PC-3 (cell line): ENCODE measurements at places on chromosomes 12 and 14. TPM values are rescaled to one million over a fixed set of nuclear protein-coding genes. Genes with fewer than 3 reads are reported as not detected.

- H3K27me3 ChIP-seq = peaks cover 96% of the 10 kb centered on the region
- H3K4me3 ChIP-seq = no peak overlapping the region
- no peaks in the 10 kb centered on the region for H3K36me3 ChIP-seq
- no peak overlapping the region for H3K27ac ChIP-seq
- DNase-seq = no peak
- no peaks in the 10 kb centered on the region for H3K4me1 ChIP-seq
Measured at GRCh38 chr14:63283884-63284248, 34.9 kb downstream of the GPHB5 start.

GRCh38 chr12:10716704-10717315, 6.3 kb downstream of the YBX3 start:
- H3K4me1 ChIP-seq = peaks cover 54% of the 10 kb centered on the region
- H3K27me3 ChIP-seq = no peaks in the 10 kb centered on the region
- peak overlapping the region; percentile 73 for H3K27ac ChIP-seq
- DNase-seq = peak; percentile 88
- peak overlapping the region; percentile 35 for H3K4me3 ChIP-seq
- peaks cover 33% of the 10 kb centered on the region for H3K36me3 ChIP-seq

GRCh38 chr12:15044471-15044870, 71.6 kb downstream of the PDE6H start:
- H3K27me3 ChIP-seq = peaks cover 60% of the 10 kb centered on the region
- H3K36me3 ChIP-seq = no peaks in the 10 kb centered on the region
- H3K27ac ChIP-seq = no peak overlapping the region
- H3K4me1 ChIP-seq = no peaks in the 10 kb centered on the region
- H3K4me3 ChIP-seq = no peak overlapping the region

GRCh38 chr14:61477712-61478462, 156.5 kb downstream of the PRKCH start:
- no peaks in the 10 kb centered on the region for H3K36me3 ChIP-seq
- H3K27ac ChIP-seq = peak overlapping the region; percentile 82
- H3K4me3 ChIP-seq = no peak overlapping the region
- DNase-seq = peak; percentile 91
- peaks cover 74% of the 10 kb centered on the region for H3K4me1 ChIP-seq

- H3K4me1 ChIP-seq = 0 out of 2 replicates have a peak, but pooled peaks cover 4% of the 10 kb centered on the region
- H3K27me3 ChIP-seq = no peaks in the 10 kb centered on the region
- H3K27ac ChIP-seq = no peak overlapping the region
- no peak for DNase-seq
- no peaks in the 10 kb centered on the region for H3K36me3 ChIP-seq
Measured at GRCh38 chr14:105182296-105183020, 1.3 kb upstream of the NUDT14 start.

DNA sequence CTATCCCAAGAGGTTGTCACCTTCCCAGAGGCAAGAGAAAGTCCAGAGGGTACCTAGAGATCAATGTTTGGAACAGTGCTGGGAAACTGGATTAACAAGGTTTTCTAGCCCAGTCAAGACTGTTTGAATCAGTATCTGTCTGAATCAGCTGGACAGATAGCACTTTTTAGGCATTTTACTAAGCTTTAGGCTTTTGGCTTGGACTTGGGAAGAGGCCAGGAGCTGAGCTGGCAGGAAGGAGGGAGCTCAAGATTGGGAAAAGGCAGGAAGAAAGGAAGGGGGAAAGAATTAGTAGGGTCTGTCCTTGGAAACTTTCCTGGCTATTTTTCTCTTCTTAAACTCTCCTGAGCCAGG, 8.3 kb downstream of the IKZF4 start:
- peak overlapping the region; percentile 27 for H3K27ac ChIP-seq
- DNase-seq = peak; percentile 74
- no peaks in the 10 kb centered on the region for H3K27me3 ChIP-seq
- no peaks in the 10 kb centered on the region for H3K36me3 ChIP-seq

- H3K4me1 ChIP-seq = peaks cover 52% of the 10 kb centered on the region
- H3K36me3 ChIP-seq = no peaks in the 10 kb centered on the region
- DNase-seq = peak; percentile 81
Measured at GRCh38 chr12:14256555-14257169, 108.8 kb upstream of the ATF7IP start.

DNA sequence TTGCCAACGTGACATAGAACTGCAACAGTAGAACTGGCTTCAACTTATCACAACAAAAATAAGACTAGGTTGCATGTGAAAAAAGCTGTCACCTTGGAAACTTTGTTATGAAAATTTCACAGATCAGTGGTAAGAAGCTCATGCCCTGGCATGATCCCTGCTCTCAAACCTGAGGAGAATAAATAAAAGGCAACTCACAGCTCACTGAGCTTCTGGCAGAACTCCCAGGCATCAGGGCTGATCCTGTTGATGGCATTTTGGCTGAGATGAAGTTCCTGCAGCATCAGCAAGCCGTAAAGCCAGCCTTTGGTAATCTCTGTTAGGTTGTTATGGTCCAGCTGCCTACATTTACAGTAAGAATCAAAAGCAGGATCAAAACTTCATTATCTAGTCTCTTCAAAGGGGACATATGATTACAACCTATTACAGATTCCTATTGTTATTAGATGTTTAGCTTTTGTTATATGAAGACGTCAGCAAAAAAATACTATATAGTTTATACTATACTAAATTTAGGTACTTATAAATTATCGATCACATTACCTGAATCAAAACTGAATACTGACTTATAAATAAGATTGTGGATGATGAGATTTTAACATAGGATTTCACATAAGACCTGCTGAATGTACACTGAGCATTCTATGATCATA, 32.0 kb downstream of the LRIG3 start:
- H3K27me3 ChIP-seq = no peaks in the 10 kb centered on the region
- no peak overlapping the region for H3K27ac ChIP-seq
- no peak overlapping the region for H3K4me3 ChIP-seq

Gene CD27
- total RNA-seq = not detected in 2 replicates

DNA sequence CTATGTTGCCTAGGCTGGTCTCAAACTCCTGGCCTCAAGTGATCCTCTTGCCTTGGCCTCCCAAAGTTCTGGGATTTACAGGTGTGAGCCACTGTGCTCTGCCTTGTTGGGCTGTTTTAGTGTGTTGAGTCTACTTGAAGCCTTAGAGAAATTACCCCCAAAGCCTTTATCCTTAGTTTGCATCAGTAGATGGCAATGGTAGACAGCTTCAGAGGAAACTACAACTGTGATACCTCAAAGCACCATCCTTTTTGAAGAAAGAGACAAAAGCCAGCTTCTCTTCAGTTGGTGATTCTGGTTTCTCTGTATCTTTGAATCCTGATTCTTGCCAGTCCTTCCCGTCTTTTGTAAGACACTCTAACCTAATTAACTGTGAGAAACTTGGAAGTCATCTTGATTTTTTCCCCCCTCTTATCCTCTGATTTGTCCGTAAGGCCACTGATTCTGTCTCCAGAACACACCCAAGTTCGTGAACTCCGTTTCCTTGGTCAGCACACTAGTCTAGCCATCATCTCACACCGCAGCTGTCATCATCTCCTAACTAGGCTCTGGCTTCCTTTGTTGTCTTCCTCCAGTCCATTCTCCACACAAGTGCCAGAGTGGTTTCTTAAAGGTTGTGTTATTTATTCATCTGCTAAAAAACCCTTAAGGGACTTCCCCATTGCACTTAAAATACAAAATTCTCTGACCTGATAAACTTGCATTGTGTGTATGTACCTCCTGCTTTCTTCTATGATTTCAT, 20.2 kb downstream of the ATP2A2 start:
- H3K36me3 ChIP-seq = peaks cover 72% of the 10 kb centered on the region
- peaks cover 49% of the 10 kb centered on the region for H3K4me1 ChIP-seq
- no peaks in the 10 kb centered on the region for H3K27me3 ChIP-seq
- no peak for DNase-seq
- H3K4me3 ChIP-seq = no peak overlapping the region

- no peak overlapping the region for H3K4me3 ChIP-seq
- H3K36me3 ChIP-seq = no peaks in the 10 kb centered on the region
- H3K4me1 ChIP-seq = peaks cover 29% of the 10 kb centered on the region
- H3K27ac ChIP-seq = no peak overlapping the region
- no peaks in the 10 kb centered on the region for H3K27me3 ChIP-seq
- DNase-seq = peak; percentile 61
Measured at GRCh38 chr12:93325855-93326254, 51.9 kb upstream of the NUDT4 start.

Gene LIN7A
- total RNA-seq = not detected in 2 replicates

- no peak overlapping the region for H3K4me3 ChIP-seq
- H3K36me3 ChIP-seq = no peaks in the 10 kb centered on the region
- no peaks in the 10 kb centered on the region for H3K4me1 ChIP-seq
- DNase-seq = no peak
- peaks cover 21% of the 10 kb centered on the region for H3K27me3 ChIP-seq
Measured at GRCh38 chr12:103729499-103729898, 111.5 kb downstream of the NT5DC3 start.

- peak overlapping the region; percentile 59; the same call in 1 of the 2 replicates for H3K4me3 ChIP-seq
- H3K27ac ChIP-seq = peak overlapping the region; percentile 87
Measured at GRCh38 chr12:14960548-14961465, 594 bp downstream of the ARHGDIB start.

- no peaks in the 10 kb centered on the region for H3K36me3 ChIP-seq
- no peak for DNase-seq
- no peak overlapping the region for H3K27ac ChIP-seq
- no peaks in the 10 kb centered on the region for H3K4me1 ChIP-seq
- H3K27me3 ChIP-seq = peaks cover 64% of the 10 kb centered on the region
Measured at GRCh38 chr14:38828183-38828827, 274.7 kb downstream of the SEC23A start.

DNA sequence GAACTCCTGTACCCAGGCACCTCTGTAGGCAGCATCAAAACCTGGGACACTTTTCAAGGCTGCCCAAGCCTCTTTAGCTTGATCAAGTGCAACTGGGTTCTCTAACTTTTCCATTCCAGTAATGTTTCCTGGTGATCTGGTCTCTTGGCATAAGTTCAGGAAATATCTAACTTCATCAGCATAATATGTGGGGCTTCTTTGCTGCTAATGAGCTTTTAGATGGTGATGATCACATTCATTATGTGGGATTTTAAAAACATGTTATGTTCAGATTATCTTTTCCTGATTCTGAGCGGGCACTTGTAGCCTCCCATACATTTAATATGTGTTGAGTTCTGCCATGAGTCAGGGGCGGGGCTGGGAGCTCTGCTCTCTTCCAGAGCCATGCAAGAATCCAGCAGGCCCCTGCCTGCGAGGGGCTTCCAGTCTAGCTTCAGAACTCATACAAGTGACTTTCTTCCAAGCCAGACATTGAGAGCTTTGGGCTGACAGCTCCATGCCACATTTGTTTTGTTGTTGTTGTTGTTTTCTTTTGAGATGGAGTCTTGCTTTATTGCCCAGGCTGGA, 39.5 kb upstream of the RIN3 start:
- no peak overlapping the region for H3K27ac ChIP-seq
- DNase-seq = no peak
- no peaks in the 10 kb centered on the region for H3K27me3 ChIP-seq

GRCh38 chr14:101810897-101811621, 49.5 kb downstream of the PPP2R5C start:
- H3K27ac ChIP-seq = peak overlapping the region; percentile 98
- DNase-seq = peak; percentile 60
- peak overlapping the region; percentile 72 for H3K4me3 ChIP-seq
- peaks cover 3% of the 10 kb centered on the region; the same call in 1 of the 2 replicates for H3K36me3 ChIP-seq

DNA sequence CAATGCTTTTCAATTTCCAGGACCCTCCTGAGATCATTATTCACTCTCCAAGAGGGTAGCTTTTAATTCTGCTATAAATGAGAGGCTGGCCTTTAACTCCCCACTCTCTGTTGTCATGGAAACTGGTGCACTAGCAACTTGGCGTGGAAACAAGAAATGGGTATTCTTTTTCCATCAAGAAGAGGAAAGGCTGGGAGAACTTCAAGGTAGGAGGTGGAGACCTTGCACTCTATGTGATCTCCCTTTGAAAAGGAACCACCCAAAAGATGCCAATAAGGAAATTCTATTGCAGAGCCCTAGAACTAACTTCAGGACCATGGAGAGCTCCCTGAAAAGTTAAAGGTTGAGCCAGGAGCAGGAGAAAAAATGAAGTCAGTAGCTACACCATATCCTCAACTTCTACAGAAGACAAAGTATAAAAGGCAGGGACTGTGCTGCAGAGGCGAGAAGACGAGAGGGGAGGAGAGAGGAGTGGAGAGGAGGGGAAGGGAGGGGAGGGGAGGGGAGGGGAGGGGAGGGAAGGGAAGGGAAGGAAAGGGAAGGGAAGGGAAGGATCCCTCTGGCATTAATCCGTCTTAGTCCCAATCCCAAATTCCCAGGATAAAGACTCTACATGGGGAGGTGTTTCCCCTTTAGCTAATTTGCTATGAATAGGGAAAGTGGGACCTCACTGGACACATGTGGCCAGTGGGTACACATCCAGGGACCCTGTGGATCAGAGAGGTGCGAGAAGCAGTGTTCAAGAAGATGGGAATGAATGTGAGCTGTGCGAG, 46.7 kb upstream of the FICD start:
- no peaks in the 10 kb centered on the region for H3K36me3 ChIP-seq
- no peak overlapping the region for H3K27ac ChIP-seq
- no peak overlapping the region for H3K4me3 ChIP-seq
- DNase-seq = peak; percentile 68
- no peaks in the 10 kb centered on the region for H3K4me1 ChIP-seq

DNA sequence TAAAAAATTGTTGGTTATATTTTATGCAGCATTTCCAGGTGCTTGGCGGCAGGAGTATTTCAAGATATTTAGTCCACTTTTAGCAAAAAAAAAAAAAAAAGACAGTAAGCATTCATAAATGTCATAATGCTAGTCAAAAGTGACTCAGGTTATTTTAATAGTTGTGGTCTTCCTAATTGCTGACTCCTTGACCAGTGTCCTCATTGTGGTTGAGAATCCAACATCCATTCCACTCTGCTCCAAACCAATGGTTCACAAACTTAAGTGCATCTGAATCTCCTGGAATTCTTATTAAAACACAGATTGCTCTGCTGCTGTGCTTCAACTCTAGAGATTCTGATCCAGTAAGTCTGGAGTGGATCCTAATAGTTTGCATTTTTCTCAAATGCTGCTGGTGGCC, 71.4 kb downstream of the AKAP6 start:
- DNase-seq = peak; percentile 61
- no peaks in the 10 kb centered on the region for H3K36me3 ChIP-seq
- no peaks in the 10 kb centered on the region for H3K27me3 ChIP-seq
- H3K27ac ChIP-seq = no peak overlapping the region
- H3K4me1 ChIP-seq = peaks cover 49% of the 10 kb centered on the region

- H3K36me3 ChIP-seq = no peaks in the 10 kb centered on the region
- no peak overlapping the region for H3K4me3 ChIP-seq
- DNase-seq = peak; percentile 22
Measured at GRCh38 chr14:61179061-61179690, 102.0 kb downstream of the TMEM30B start.

GRCh38 chr14:35279369-35279768, 12.8 kb upstream of the PSMA6 start:
- H3K27me3 ChIP-seq = no peaks in the 10 kb centered on the region
- H3K4me3 ChIP-seq = no peak overlapping the region
- no peaks in the 10 kb centered on the region; the same call in 1 of the 2 replicates for H3K36me3 ChIP-seq
- DNase-seq = no peak
- no peaks in the 10 kb centered on the region for H3K4me1 ChIP-seq
- H3K27ac ChIP-seq = no peak overlapping the region

Gene VASH1
- total RNA-seq = 1.3 and 1.8 TPM in 2 replicates

- no peaks in the 10 kb centered on the region for H3K27me3 ChIP-seq
- H3K27ac ChIP-seq = no peak overlapping the region
- H3K4me1 ChIP-seq = peaks cover 28% of the 10 kb centered on the region
- DNase-seq = no peak
- H3K36me3 ChIP-seq = no peaks in the 10 kb centered on the region
Measured at GRCh38 chr12:116393859-116394650, 116.6 kb upstream of the MED13L start.

GRCh38 chr12:116528498-116528897, 30.7 kb upstream of the MAP1LC3B2 start:
- H3K4me1 ChIP-seq = peaks cover 63% of the 10 kb centered on the region
- H3K36me3 ChIP-seq = no peaks in the 10 kb centered on the region; the same call in 1 of the 2 replicates
- H3K27ac ChIP-seq = peak overlapping the region; percentile 96
- peak; percentile 35 for DNase-seq
- H3K4me3 ChIP-seq = peak overlapping the region; percentile 34; the same call in 1 of the 2 replicates

- H3K27ac ChIP-seq = no peak overlapping the region
- peaks cover 64% of the 10 kb centered on the region for H3K27me3 ChIP-seq
- no peak overlapping the region for H3K4me3 ChIP-seq
- DNase-seq = no peak
- no peaks in the 10 kb centered on the region for H3K36me3 ChIP-seq
Measured at GRCh38 chr12:63387771-63388170, 236.8 kb upstream of the AVPR1A start.
